ENCODE measurements at places on chromosomes 2 and 18.

GRCh38 chr2:54750040-54750439, 26.6 kb downstream of the EML6 start:
- no peak for DNase-seq

- DNase-seq: no peak
Measured at GRCh38 chr2:134846213-134846612, 7.8 kb downstream of the ACMSD start.

- DNase-seq: no peak
Measured at GRCh38 chr2:25410370-25410769, 68.6 kb upstream of the DNMT3A start.

- no peak for DNase-seq
Measured at GRCh38 chr2:102027036-102027980, 35.5 kb downstream of the IL1R2 start.

GRCh38 chr18:69032009-69032408, 234.1 kb downstream of the CCDC102B start:
- DNase-seq: no peak

GRCh38 chr2:120856421-120856862, 120.8 kb downstream of the GLI2 start:
- DNase-seq: no peak

DNA sequence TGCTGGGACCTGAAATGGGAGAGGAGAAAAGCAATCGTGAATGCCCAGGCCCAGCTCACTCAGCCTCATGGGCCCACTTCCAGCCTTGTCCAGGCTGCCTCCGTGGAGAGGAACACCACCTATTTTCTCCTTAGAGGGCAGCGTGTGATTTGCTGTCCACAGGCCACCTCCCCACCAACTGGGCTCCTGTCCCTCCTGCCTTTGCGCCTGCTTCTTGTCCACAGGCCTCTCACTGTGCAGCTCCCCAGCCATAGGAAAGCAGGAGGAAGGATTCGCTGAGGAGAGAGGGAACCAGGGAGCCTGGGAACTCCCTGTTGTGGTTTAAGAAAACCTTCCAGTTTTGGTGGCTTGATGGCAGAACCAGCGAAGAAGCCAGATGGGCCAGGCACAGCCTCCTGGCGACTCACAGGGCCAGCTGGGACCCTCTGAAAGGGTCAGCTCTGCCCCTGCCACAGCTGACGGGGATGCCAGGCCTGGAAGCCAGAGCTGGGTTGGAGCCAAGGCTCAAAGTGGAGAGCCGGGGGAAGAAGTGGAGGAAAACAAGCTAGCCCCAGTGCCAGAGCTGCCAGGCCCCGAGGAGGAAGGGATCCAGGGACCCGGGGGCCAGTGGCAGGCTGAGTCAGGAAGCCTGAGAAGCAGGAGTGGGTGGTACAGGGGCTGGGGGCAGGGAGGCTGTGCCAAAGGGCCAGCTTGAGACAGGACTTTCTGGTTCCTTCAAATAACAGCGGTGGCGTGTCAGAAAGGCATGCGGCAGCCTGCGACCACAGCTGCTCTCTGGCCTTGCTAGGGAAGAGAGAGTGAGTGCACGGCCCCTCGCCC, 9.9 kb downstream of the TMBIM1 start:
- no peak for DNase-seq

DNA sequence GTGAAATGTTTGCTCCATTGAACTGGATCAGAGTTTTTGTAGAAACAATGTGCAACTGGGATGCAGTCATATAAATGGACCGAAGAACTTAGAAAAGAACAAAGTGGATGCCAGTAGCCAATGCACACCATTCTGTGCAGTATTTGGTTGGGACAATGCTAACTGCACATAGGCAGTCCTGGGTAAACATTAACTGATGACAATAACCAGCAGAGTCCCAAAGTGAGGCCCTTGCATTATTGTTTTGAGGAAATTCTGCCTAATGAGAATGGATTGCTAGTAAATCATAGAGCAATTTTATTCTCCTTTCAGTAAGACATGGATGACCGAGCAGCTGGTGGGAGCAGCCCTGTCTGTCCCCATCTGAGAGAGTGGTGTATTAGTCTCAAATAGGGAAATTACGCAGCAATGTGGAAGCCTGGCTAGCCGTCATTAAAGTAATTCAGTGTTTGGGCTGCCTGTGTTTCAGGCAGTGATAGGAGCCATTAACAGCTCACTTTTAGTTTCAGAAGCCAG, 94.9 kb downstream of the KCTD1 start:
- no peak for DNase-seq

GRCh38 chr2:181457741-181458425, 697 bp downstream of the ITGA4 start:
- DNase-seq: peak; percentile 16

DNA sequence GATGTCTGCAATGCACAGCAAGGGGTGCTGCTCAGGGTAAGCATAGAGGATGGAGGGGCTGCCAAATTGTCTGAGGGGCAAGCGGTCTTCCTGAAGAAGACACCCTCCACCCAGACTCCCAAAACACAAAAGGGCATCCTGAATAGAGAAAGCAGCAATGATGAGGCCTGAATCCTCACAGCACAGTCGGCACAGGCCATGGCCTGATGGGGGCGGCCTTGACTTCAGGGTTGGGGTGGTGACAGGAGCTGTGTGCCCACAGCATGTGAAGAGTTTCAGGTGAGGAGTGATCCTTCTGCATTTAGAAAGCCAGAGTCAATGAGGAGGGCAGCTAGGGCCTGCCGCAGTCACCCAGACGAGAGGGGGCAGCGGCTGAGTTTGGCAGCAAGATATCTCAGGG, 159.4 kb downstream of the GALNT14 start:
- DNase-seq: no peak

- DNase-seq: no peak
Measured at GRCh38 chr2:176844461-176844860, 368.1 kb upstream of the HNRNPA3 start.

DNA sequence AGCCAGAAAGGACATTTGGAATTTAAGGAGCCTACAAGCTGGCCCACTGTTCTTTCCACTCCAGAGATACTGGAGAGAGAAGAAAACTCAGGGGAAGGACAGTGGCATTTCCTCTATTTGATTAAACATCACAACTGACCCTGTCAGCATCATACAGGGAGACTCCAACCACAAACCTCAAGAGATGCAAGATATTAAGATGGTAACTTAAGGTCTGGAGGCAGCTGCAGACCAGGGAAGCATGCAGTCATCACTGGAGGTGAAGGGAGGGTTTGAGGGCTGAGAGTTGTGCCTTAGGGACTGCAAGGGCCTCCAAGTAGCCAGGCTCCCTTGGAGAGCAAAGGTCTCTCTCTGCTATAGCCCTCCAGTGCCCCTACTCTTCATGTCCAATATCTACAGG, 67.4 kb downstream of the RNF152 start:
- no peak for DNase-seq

DNA sequence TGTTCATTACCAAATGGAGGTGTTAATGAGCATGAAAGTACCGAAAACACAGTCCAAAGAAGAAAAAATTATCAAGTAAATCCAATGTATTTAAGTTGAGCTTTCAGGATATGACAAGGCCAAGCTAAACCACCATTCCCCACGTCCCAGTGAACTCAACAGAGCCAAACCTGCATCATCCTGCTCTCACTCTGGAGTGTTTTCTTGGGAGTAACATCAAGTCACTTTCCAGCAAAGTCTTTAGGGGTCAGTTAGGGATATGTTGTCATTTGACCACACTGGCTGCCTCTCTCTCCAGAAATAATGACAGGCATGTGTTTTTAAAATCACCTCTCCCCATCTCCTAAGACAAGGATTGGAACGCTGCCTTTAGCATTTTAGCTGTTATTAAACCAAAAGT, 140.5 kb downstream of the SRBD1 start:
- DNase-seq: no peak

DNA sequence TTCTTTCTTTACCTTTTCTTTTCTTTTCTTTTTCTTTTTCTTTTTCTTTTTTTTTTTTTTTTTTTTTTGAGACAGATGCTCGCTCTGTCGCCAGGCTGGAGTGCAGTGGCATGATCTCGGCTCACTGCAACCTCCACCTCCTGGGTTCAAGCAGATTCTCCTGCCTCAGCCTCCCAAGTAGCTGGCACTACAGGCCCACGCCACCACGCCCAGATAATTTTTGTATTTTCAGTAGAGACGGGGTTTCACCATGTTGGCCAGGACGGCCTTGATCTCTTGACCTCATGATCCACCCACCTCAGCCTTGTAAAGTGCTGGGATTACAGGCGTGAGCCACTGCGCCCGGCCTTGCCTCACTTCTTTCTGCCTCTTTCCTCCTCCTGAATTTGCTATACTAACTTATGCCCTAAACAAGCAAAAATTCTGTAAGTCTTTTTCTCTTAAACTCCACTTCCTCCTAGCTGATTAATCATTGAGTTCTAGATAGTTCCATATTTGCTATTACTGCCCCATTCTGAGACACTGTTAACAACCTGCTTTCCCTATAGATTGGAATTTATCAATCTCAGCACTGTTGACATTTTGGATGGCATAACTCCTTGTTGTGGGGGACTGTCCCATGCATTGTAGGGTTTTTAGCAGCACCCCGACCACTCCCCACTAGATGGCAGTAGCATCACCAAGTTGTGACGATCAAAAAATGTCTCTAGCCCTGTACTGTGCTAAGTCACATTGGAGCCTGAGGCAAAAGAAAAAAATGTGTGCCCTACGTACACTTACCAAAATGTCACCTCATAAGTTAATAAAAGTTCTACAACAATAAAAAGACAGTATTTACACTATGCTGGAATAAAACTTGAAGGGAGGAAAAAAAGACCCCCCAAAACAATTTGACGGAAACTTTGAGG, 16.4 kb upstream of the THADA start:
- peak; percentile 16 for DNase-seq

DNA sequence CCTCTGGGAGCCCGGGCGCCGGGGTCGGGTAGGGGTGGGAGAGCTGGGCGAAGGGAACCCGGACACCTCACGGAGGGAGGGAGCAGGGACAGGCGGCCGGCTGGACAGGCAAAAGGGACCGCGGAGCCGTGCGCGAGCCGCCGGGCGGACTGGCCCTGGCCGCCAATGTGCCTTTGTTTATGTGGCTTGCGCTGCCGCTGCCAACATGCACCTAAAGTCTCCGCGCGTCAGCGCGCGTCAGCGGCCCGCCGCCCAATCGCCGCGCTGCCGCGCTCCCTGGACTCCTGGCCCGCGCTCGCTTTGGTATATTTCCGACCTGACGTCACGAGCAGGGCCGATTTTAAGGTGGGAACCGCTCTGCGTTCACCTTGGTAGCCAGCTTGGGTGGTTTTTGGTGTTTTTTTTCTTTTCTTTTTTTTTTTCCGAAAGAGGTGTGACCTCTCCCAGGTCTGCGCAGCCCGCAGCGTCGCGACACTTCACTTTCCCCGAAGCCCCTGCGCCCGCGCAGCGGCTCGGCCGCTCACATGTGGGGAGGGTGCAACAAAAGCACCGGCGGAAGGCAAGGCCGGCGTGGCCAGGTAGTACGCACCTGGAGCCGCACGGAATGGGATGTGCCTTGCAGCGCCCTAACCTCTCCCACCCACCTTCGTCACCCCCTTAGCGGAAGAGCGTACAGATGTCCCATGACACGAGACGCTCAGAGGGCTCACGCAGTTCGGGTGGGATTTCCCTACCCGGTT, at the start of gene NR4A2:
Gene NR4A2, minus strand, starts transcription at position 188 of the 740 bp plus-strand sequence. CDS start 2,535 bp downstream, outside the sequence.
- peak; percentile 91 for DNase-seq

- DNase-seq: no peak
Measured at GRCh38 chr2:235614900-235615712, 121.3 kb downstream of the AGAP1 start.

DNA sequence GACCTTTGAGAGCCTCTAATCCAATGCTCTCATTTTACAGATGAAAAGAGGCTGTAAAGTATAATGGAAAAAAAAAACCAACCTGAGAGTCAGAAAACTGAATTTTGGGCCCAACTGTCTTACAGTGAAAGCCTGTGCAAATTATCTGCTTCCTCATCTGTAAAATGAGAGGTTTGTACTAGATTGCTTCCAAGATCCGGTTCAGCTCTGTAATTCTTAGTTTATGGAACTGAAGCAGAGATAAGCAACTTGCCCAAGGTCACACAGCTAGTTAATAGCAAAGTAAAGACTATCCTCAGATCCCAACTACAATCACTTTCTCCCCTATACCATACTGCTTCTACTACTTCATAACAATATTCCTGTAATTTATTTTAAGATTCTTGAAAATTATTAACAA, 6.3 kb downstream of the TLK1 start:
- DNase-seq: no peak

GRCh38 chr2:3173031-3173430, 204.6 kb downstream of the EIPR1 start:
- DNase-seq: no peak

GRCh38 chr2:34001557-34001956, 402.5 kb upstream of the FAM98A start:
- DNase-seq: no peak

GRCh38 chr2:238698072-238698352, 149.9 kb upstream of the TWIST2 start:
- no peak for DNase-seq

GRCh38 chr2:221254299-221254698, 317.8 kb downstream of the EPHA4 start:
- no peak for DNase-seq

- no peak for DNase-seq
Measured at GRCh38 chr2:202327858-202328257, 48.3 kb upstream of the BMPR2 start.

GRCh38 chr18:54134053-54134452, 90.4 kb downstream of the MBD2 start:
- no peak for DNase-seq

GRCh38 chr2:179251870-179252269, 12.8 kb downstream of the SESTD1 start:
- no peak for DNase-seq

- DNase-seq: no peak
Measured at GRCh38 chr2:233714121-233714520, 1.4 kb downstream of the UGT1A5 start.

GRCh38 chr2:157592948-157593347, 35.7 kb downstream of the ACVR1C start:
- DNase-seq: no peak

GRCh38 chr2:168961450-168962229, 60.5 kb downstream of the G6PC2 start:
- DNase-seq: peak; percentile 19

DNA sequence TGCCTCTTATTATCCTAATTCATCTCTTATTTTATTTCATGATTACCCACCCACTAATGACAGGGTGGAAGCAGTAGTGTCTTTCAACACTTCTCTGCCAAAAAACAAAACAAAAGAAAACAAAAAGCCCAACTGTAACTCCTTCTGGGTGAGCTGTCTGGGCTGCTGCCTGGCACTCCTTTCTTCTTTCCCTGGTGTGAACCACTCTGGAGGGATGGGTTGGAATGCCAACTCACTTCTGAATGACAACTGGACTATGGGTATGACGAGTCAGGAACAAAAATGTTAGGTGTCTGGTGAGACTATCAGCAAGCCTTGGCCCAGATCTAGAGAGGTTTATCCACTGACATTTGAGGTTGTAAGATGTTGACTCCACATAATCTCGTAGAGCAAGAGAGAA, 88.3 kb upstream of the ITGB6 start:
- DNase-seq: no peak

- DNase-seq: no peak
Measured at GRCh38 chr2:69203166-69203985, 183.7 kb downstream of the GFPT1 start.

- no peak for DNase-seq
Measured at GRCh38 chr2:65349863-65350262, 82.5 kb downstream of the SPRED2 start.

GRCh38 chr2:36663851-36664695, 32.4 kb upstream of the VIT start:
- DNase-seq: no peak

GRCh38 chr2:102025583-102026267, 34.0 kb downstream of the IL1R2 start:
- no peak for DNase-seq

GRCh38 chr2:189096769-189097447, 82.7 kb downstream of the COL5A2 start:
- DNase-seq: no peak

- DNase-seq: no peak
Measured at GRCh38 chr2:173087214-173087581, 11.6 kb downstream of the MAP3K20 start.
